ENCODE measurements at places on chromosomes 1 and 21.

DNA sequence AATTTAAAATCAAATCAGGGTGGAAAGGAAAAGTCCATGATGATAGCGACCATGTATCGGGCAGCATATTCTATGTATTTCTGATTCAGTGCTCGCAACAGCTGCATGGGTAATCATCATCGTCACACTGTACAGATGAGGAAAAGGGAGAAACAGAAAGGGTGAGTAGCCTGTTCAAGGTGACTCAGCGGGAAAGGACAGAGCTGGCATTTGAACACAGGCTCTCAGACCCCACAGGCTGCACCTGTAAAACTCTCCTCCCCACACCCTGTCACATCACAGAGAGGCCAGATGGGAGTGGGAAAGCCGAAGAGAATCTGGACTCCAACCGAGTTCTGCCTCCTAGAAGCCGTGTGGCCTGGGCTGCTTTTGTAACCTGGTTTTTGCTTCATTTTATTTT, 14.0 kb downstream of the RUNX1 start:
- DNase-seq, result no peak

GRCh38 chr21:35989138-35989735, 71.1 kb downstream of the SETD4 start:
- no peak for DNase-seq

DNA sequence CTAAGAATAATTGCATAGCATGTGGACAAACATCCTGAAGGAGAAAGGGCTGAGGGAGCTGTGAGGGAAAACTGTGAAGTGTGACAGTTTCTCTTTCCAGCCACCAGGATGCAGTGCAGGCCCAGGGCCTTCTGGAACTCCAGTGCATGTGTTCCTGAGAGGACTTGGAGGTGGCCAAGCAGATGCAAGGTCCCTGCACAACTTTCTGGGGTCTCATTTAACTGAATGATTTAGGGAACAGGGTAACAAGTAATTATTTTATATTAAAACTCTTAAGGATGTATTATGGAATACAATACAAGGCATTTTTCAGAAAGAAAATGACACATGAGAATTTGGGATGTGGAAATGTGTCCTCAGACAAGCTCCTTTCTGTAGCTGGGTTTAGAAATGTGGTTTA, 61.2 kb upstream of the MCOLN3 start:
- DNase-seq, result peak; percentile 63

GRCh38 chr1:30316056-30316455, 407.3 kb downstream of the MATN1 start:
- DNase-seq, result no peak

DNA sequence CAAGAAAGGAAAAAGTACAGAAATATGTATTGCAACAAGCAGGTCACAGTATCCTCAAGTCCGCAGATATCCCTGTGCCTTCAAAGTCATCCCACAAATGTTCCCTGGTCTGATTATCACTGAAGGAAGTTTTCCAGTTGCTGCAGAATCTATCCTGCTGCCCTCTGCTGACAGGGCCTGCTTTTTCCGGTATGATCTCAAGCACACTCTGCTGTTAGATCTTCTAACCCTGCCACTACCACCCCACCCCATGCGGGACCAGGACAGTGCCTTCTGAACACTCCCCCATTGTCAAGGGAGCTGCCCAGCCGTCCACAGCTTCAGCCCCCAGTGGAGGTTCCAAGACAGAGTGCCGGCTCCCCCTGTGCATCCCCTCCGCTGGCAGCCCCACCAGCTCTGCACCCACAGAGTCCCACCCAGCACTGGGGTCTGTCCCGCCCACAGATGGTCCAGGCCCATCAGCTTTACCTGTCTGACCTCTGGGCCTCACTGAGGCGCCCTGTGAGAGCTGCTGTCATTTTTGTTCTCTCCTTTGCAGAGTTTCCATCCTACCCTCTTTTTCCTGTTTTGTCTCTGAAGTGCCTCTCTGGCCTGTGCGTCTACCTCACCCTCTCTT, 27.9 kb downstream of the FAM163A start:
- no peak for DNase-seq

- no peak for DNase-seq
Observed at GRCh38 chr1:154521695-154522094, 19.5 kb upstream of the SHE start.

DNA sequence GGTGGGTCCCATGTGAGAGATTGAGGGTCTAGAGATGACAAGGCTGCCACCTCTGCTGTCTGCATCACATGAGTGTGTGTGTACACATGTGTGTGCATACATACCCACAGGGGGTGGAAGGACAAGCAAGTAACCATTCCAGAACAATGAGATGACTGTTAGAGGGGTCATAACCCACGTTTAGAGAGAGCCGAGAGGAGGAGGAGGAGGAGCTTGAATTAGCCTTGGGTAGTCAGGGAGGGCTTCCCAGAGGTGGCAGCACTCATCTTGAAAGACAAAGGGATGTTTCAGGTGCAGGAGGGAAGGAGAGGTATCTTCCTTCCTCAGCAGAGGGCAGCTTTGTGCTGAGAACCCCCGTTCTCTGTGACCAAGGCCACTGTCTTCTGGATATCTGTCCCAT, 21.3 kb downstream of the TNFRSF1B start:
- DNase-seq, result no peak

- no peak for DNase-seq
Observed at GRCh38 chr1:67889466-67889865, 56.2 kb upstream of the GNG12 start.

DNA sequence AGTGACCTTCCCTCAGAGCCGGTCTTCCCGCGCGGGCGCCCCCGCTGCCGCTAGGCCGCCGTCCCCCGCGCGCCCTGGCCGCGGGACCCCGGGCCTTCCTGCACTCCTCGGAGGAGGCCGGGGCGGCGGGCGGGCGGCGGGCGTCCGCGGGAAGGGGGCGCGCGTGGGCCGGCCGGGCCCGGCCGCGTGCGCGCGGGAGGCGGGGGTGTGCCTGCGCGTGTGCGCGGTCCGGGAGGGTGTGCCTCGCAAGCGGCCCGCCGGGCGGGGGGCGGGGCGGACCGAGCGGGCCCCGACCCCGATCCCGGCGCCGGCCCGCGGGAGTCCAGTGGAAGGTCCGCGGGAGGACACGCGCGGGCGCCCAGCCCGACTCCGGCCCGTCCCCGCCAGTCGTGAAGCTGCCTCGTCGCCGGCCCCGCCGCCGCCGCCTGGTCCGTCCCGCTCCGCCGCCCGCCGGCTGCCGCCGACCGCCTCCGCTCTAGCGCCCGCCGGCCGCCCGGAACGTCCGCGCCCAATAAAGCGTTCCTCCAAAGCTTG, 438 bp downstream of the MRPS6 start:
- no peak for DNase-seq

Data from fibroblast of skin of right biceps (primary cell).